Esophagus squamous epithelium (tissue), 5 donors: ENCODE measurements at places on chromosomes 6 and 20.

DNA sequence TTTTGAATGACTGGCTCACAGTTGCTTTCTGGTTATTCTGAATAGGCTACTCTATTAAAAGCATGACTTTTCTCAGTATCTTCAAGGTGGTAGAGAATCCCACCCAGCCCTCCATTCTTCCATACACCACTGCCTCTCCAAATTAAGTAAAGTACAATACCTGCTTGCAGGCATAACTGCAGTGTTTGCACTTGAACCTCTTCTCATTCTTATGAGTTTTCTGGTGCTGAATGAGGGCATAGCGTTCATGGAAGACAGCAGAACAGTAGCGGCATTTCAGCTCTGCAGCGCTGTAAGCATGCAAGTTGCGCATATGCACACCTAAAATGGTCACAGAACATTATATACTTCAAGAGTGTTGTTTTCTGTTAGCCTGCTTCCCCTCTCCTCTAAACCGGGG lies 12.5 kb downstream of the CTCFL start:
- no peak for DNase-seq

DNA sequence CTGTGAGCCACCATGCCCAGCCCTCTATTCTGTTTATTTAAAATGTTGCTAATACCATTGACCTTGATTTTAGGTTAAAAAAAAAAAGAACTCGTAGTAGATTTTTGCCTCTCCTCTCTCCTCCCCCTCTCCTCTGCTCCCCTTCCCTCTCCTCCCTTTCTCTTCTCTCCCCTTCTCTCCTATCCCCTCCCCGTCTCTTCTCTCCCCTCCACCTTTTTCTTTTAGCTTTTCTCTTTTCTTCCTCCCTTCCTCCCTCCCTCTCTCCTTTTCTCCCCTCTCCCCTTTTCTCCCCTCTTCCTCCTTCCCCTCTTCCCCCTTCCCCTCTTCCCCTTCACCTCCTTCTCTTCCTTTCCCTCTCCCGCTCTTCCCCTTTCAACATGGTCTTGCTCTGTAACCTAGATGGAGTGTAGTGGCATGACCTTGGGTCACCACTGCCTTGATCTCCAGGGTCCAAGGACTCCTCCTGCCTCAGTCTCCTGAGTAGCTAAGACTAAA lies 223.8 kb downstream of the ZFAND3 start:
- DNase-seq, result no peak

GRCh38 chr6:159676890-159677505 lies 16.0 kb downstream of the SOD2 start:
- DNase-seq, result no peak

DNA sequence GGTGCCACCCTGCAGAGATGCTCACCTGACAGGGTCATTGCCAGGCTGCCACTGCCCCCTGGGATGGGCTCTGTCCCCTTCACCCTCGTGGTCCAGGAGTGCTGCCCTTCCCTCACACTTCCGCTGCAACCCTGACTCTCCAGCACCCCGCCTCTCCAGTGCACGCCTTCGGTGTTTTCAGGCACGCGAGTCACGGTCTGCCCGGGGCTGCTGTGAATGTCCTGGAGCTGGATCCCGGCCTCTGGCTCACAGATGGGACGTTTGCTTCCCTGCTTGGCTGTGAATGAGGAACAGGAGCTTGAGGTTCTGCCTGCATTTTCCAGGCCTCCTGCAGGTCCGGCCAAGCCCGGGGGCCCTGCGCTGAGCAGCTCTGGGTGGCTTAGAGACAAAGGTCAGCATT lies 343.4 kb downstream of the SMOC2 start:
- DNase-seq, result no peak

- no peak for DNase-seq
Measured at GRCh38 chr6:133160536-133160935, 80.6 kb upstream of the EYA4 start.

DNA sequence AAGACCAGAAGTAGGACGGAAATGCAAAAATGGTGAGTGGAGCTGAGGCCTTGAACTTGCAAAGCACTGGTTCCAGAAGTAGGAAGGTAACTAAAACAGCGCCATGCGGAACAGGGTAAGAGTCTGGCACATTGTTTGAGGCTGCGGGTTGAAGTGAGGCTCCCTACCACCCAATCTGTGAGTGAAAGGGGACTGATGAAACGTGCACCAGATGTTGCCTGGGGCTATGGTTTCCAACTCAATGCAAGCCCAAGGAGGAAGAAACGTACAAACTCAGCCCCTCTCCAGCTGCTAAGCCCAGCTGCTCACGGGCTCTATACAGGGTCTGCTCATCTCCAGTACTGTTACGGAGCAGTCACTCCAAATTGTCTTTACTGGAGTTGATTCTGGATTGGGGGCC lies 68.7 kb upstream of the KCNK16 start:
- DNase-seq, result no peak

GRCh38 chr6:3764516-3765335 lies 13.2 kb upstream of the PXDC1 start:
- DNase-seq, result no peak

GRCh38 chr6:52104979-52105378 lies 17.6 kb upstream of the PKHD1 start:
- no peak for DNase-seq

DNA sequence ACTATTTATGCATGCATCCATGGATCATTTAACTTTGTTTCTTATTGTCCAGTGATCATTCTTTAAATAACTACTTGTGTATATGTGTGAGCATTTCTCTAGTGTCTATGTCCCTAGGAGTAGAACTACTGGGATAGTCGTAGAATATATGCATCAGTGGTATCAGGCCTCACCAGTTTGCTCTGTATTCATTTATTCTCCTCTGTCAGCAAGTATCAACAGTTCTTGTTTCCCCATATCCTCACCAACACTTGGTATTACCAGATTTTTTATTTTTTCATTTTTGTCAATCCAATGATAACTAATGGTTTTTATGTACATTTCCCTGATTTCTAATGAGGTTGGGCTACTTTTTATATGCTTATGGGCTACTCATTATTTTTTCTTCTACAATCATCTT lies 27.9 kb downstream of the CTNNBL1 start:
- no peak for DNase-seq

DNA sequence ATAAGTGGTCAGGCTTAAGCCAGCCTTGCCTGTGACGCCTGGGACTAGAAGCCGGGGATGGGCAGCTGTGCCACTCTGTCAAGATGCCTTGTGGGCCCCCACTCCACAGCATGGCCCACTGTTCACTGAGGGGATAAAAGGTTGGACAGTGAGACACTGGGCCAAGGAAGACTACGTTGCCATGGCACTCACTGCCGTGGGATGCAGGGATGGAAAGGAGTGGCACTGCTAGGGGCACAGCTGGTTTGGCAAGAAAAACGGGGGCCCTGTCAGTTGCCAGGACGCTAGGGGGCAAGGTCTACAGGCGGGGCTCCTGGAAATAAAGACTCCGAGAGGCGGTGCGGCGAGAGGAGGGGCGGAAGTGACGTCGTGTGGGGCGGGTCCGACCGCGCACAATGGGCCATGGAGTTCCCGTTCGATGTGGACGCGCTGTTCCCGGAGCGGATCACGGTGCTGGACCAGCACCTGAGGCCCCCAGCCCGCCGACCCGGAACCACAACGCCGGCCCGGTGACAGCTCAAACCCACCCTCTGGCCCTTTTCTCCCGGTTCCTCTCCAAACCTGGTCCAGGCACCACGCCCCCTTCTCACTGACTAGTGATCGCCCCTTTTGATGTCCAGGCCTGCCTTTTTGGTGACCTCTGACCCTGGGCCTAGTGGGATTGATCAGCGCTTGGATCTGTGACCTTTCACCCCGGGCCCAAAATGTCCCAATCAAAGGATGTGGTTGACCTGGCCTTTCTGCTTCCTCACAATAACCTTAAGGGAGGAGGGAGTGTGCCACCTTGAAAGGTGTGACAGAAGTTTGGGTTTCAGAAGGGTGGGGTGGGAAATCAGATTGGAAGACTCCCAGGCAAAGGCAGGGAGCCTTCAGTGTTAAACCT lies at the start of gene ATAT1:
Gene ATAT1, plus strand, starts transcription at position 391 of the 883 bp plus-strand sequence.
- peak; percentile 19 for DNase-seq

DNA sequence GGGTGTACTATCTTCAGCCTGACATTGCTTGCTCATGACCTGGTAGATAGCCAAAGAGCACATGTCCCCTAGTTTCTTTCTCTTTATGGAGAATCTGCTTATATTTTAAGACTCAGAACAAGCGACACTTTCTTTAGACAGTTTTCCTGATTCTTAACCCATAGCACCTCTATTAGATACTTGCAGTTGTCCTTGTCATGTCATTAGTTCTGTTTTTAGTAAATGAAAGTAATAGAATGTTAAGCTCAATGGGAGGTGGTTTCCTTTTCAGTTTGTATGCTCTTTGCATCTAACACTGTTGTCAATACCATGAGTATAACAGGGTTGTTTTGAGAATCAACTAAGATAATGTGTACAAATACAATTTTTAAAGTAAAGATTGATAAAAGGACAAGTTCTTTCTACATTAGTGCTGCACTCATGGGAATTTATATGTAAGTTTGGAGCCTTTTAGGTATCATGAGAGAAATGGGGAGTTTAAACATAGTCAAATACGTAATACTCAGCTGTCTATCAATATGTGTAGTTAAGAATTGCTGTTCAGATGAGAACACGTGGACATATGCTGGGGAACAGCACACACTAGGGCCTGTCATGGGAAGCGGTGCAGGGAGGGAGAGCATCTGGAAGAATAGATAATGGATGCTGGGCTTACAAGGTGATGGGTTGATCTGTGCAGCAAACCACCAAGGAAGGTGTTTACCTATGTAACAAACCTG lies 124.3 kb downstream of the GRM1 start:
- no peak for DNase-seq

DNA sequence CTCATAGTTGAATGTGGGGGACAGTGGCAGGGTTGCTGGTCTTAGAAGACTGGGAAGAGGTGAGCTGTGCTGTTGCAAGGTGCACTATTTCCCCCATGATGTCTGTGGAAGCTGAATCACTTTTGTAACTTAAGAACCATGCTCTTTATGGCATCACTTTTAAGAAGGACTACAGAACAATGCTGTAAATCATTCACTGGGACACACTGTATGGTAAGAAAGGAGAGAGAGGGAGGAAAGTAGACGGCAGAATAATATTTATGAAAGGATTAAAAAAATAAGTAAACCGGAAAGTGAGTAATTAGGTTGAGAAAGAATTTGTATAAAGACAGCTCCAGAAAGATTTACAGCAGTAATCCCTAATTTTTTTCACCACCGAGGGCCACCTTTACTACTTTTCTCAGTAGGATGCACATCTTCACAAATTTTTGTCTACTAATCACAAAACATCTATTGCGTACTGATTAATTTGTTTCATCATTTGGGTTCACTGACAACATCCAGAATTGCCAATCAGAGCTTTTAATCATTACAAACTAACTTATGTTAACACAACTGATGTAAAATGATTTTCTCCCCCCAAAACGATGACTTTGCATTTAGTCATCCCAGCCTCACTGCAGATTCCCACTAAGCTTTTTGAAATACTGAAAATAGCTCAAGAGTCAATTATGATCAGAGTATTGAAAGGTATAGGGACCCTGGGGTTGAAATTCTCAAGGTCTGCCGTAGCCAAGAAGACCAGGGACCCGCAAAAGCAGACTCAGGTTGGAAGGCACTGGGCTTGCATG lies 560.7 kb upstream of the NOX3 start:
- no peak for DNase-seq

GRCh38 chr20:52812231-52812847 lies 159.8 kb upstream of the TSHZ2 start:
- DNase-seq, result no peak

DNA sequence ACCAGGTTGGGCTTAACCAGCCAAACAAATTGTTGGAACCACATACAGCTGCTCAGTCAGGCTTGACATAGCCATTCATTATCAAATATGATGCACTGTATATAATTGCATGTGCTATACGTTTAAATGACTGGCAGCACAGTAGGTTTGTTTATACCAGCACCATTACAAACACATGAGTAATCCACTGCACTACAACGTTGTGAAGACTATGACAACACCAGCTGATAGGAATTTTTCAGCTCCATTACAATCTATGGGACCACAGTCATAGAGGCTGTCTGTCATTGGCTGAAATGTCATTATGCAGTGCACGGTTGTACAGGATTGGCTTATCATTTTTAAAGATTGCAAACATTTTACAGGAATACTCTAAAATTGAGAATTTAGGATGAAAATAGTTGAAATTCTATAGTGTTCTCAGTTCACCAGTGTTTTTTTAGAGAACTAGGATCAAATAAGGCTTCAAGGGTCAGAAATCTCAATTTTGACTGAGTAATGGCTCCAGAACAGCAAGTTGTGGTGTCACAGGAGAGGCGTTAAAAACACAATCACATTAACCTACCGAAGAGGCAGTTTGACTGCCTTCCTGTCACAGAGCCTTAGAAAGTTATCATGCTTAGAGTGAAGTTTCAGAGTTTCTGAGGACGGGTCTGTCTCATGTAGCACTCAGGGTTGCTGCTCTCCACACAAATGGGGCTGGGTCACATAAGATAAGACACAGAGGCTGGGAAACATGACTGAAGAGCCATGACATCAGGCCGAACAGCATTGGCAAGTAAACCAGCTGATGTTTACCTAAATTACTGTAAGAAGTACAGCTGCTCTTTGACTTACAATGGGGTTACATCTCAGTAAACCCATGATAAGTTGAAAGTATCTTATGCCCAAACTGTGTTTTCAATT lies 60.7 kb upstream of the SMLR1 start:
- DNase-seq, result no peak

DNA sequence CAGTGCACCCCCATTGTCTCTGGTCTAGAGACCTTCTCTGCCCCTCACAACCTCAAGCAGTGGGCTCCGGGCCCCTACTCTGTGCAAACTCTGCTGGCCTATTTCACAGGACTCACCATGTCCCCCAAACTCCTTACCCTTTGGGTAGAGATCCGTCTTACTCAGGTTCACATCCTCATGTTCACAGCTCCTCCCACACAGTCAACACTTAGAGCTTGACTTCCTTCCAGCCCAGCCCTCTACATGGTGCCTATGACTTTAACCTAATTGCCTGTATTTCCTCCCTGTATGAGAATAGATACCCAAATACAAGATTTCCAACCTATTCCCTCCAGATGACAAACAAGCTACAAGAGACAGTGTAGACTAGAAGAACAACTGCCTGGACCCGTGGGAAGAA lies 528.6 kb upstream of the JARID2 start:
- DNase-seq, result no peak

DNA sequence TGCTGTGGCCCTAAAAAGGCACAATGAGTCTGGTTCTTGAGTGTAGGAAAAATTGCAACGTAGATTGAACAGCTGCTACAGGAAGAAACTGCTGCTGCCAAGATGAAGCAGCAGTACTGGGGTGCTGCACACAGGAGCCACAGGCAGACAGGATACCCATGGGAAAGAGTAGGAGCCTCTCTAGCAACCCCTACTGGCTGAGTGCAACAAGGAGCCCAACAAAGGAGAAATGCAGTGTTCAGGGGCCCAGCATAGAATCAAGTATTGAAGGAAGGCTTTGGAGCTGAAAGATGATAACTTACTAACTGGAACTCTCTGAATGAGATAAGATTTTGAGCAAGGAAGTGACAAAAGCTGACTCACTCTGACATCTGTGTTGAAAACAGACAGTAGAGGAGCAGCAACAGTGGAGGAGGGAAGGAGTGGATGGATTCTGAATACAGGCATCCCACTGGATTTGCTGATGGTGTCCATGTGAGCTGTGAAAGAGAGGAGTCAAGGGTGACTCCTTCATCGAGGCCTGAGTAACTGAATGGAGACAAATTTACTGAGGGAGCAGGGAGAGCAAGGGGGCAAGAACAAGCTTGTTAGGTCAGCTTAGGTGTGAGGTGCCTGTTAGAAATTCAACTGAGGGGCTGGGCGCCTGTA lies 534.7 kb upstream of the JARID2 start:
- DNase-seq, result no peak

- DNase-seq, result no peak
Measured at GRCh38 chr6:82245376-82245775, 2.2 kb downstream of the IBTK start.
